ACHN (cell line): ENCODE measurements at places on chromosomes 7 and 10.

- no peak for DNase-seq
Measured at GRCh38 chr7:39554583-39555165, 11.5 kb upstream of the YAE1 start.

GRCh38 chr7:28112467-28112866 is 68.1 kb downstream of the JAZF1 start:
- DNase-seq, result no peak

DNA sequence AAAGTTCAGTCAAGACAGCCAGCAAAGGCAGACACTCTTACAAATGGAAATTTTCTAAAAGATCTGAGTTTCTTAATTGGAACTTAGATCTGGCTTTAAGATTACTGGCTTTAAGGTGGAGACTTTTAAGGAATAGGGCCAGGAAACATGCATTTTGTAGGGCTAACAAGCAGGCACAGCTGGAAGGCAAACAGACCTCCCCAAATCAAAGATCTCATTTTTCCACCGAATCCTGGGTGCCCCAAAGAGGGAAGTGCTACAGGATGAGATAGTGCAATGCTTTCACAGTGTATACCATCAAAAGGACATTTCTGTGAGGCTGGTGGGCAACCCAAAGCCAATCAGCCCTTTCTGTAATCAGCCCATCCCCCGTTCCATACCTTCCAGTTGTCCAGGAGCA is 27.4 kb downstream of the MRPL32 start:
- DNase-seq, result no peak

DNA sequence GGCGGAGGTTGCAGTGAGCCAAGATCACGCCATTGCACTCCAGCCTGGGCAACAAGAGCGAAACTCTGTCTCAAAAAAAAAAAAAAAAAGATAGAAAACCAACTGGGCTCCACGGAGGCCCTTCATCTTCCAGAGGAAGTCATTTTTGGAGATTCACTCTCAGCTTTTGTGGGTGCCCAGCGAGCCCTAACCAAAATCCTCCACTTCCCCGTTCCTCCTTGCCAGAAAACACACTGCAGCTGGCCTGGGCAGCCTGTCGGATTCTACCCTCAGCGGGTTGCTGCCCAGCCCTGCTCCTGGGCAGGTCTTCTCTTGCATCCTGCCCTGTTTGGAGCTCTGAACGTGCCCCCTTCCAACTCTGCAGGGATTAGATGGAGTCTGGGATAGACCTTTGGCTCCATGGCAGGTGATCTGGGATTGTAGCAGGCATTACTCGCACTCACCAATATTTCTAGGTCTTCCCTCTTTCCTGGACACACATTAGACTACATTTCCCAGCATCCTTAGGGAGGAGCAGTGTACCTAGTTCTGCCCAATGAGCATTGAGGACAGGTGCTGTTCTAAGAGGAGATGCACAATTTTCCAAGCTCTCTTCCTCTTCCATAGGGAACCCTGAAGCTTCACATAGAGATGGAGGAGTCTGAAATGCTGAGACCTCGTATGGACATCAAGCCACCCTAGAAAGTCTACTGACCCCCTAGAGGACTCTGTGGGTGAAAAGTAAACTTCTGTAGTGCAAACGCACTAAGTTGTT is 4.6 kb downstream of the GRID2IP start:
- DNase-seq, result no peak

- no peak for DNase-seq
Measured at GRCh38 chr7:139721821-139722220, 56.0 kb downstream of the HIPK2 start.

GRCh38 chr7:7642081-7642480 is 1.5 kb downstream of the UMAD1 start:
- no peak for DNase-seq

GRCh38 chr7:73647725-73648592 is 19.7 kb upstream of the VPS37D start:
- DNase-seq, result peak; percentile 36

DNA sequence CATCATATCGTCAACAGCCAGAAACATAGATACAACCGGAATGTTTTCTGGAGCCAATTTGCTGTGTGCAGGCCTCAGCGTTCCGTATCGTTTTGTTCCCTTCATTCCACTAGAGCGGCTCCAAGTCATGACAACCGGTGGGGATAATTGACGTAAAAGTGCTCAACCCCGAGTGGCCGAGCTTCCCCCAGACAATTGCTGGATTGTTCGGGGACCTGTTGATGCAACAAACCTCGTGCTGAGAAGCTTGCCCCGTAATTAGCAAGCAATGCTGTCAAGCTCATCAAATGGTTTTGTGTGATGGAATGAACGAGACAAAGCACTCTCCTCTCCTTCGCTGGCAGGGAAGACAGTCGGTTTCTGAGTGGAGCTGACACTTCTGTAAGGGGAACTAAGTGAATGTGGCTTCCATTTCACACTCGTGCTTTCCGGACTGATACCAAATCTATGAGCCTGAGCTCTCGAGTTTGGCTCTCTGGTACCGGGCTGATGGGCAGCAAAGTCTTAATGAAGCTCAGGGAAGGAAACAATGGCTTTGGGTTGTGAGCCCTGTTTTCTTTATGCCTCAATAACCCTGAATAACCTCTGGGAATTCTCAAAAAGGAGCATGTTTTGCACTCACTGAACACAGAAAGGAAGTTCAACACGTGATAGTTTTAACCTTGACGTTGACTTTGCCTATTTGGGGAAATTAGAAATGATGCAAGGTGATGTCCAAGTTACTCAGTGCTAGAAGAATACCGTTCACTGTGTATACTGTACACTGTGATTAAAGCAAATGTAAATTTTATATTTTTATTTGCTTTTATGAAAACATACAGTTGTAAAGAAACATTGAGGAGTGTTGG is 220.5 kb downstream of the BAMBI start:
- no peak for DNase-seq

- peak; percentile 69 for DNase-seq
Measured at GRCh38 chr10:42783181-42783549, 570 bp downstream of the BMS1 start.

GRCh38 chr7:147069771-147070170 is 953.2 kb downstream of the CNTNAP2 start:
- DNase-seq, result no peak

GRCh38 chr10:63374991-63375390 is 90.8 kb downstream of the JMJD1C start:
- DNase-seq, result no peak

DNA sequence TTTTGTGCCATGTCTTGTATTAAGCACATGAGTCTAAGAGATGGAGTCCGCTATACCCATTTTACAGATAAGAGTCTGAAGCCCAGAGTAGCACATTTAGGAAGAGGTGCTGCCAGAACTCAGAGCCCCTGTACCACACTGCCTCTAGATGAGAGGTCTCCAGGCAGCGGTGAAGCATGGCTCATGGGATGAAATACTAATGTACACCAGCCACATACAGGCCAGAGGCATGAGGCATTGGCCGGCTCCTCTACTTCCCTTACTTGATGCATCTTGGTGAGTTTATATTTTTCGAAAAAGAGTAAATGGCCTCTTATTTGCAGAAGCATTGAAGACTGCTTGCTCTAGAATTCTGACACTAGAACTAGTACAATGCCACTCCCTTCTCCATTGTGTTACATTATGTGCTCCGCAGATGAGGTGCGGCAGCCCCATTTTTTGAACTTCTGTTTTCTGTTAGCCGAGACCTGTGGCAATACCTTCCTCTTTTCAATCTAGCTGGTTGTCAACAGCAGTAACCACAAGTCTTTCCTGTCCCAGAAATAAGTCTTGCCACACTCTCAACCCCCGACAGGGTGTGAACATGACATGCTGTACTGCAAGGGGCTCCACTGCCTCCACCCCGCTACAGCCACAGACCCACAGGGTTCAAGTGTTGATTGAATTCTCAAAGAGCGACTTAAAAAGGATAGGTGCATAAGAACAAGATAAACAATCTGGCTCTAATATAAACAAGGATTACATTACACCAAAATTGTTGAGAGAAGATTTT is 145.3 kb downstream of the CELF2 start:
- DNase-seq, result no peak

DNA sequence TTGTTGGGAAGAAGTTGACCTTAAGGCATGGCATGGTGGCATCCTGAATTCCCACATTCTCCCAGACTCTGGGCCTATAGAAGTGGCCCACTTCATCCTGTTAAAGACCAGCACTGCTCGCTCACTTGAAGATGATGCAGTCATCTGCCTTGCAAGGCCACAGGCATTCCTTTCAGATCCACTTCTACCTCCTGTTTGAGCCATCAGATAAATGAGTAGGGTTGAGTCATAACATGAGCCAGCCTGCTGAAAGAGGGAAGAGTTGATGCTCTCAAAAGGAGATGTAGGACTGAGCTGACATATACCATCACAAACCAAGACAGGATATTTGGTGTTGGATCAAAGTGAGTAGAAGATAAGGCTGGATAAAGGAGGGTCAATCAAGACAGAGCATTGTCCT is 1.5 kb upstream of the EBLN1 start:
- DNase-seq, result no peak

- no peak for DNase-seq
Measured at GRCh38 chr7:11492307-11492706, 339.7 kb downstream of the THSD7A start.

DNA sequence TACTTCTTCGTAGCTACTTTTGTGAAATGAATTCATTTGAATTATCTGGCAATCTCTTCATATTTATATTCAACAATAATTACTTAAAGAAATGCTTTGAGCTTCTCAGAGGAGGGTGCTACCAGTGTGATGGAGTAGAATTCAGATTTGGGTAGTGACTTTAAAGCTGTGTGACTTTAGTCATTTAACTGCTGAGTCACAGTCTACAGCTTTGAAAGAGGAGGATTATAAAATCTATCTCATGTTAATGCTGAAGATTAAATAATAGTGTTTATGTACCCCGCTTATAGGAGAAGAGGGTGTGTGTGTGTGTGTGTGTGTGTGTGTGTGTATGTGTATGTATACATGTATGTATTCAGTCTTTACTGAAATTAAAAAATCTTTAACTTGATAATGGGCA is 68.2 kb downstream of the CFTR start:
- DNase-seq, result no peak

DNA sequence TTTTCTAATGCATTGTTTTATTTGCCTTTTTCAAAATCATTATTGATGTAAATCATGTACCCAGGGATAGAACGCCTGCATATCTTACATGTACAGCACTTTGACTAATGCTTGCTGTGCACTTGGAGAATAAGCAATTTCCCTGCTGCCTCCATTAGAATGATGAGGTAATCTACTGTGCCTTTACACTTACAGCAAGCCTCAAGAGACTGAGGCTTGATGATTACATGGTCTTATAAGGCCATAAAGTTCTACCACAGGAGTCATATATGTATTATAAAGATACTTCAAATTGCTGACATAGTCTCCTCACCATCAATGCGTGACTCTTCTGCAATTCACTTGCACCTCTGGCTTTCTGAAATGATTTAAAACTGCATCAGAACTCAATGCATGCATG is 328.6 kb upstream of the HGF start:
- DNase-seq, result no peak

DNA sequence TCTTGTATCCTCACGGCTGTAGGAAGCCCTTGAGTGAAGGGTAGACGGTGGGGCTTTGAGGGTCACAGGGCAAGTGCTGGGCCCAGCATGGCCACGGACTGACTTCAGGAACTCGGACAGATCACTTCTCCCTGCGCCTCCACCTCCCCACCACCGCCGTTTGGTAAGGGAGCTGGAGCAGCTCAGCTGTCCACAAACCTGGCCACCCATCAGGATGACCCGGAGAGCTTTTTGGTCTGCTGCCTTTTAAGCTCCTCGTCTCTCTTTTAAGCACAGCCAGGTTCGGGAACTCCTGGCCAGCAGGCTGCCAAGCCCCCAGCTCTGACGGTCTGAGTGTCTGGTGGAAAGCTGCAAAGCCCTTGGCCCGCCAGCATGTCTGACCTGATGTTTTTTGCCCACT is 64.1 kb downstream of the ABRAXAS2 start:
- no peak for DNase-seq

GRCh38 chr7:27944643-27945042 is 204.7 kb downstream of the TAX1BP1 start:
- no peak for DNase-seq

GRCh38 chr10:48802611-48803071 is 118.0 kb downstream of the WDFY4 start:
- DNase-seq, result no peak

- no peak for DNase-seq
Measured at GRCh38 chr10:130350996-130351395, 214.8 kb downstream of the GLRX3 start.

DNA sequence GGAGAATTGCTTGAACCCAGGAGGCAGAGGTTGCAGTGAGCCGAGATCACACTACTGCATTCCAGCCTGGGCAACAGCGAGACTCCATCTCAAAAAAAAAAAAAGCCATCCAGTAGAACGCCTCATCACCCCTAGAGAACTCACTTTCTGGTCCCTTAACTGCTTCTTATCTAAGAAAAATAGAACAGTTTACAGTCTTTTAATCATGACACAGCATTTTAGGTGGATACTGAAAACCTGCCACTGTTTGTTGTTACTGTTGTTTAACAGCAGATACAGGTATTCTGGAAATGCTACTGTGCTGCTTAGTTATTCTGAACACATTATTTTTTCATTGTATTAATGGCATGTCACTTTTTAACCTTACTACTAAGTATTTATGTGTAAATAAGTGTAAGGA is 624.3 kb upstream of the GHITM start:
- DNase-seq, result no peak

DNA sequence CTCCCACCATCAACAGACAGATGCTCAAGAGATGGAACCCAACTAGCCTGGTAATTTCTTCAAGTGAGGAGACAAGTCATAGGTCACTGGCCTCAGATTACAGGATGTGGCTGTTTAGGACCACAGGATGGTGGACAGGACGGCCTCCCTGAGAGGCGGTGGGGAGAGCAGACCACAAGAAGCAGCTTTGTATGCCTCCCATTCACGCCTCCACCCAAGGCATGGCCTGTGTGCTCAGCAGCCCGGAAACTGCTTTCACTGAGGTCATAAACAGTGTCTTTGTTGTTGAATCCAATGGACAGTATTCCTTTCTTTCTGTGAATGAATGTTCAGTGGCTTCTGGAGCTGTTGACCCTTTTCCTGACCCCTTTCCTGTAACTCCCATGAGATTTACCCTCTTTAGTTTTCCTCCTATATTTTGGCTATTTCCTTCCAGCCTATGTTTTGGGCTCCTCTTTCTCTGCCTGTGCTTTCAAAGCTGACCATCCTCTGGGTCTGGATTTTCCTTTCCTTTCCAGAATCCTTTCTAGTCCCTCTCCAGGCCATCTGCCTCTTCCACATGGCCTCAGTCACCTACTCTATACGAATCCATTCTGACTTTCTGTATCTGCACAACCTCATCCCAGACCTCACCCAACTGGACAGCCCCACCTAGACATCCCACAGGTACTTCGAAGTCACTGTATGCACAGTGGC is 32.4 kb upstream of the INPP5F start:
- peak; percentile 24 for DNase-seq

GRCh38 chr10:27225642-27226257 is 14.8 kb downstream of the ACBD5 start:
- no peak for DNase-seq

- peak; percentile 47 for DNase-seq
Measured at GRCh38 chr7:40586197-40586596, 451.4 kb downstream of the SUGCT start.
